ENCODE measurements at places on chromosomes 16 and 17.

DNA sequence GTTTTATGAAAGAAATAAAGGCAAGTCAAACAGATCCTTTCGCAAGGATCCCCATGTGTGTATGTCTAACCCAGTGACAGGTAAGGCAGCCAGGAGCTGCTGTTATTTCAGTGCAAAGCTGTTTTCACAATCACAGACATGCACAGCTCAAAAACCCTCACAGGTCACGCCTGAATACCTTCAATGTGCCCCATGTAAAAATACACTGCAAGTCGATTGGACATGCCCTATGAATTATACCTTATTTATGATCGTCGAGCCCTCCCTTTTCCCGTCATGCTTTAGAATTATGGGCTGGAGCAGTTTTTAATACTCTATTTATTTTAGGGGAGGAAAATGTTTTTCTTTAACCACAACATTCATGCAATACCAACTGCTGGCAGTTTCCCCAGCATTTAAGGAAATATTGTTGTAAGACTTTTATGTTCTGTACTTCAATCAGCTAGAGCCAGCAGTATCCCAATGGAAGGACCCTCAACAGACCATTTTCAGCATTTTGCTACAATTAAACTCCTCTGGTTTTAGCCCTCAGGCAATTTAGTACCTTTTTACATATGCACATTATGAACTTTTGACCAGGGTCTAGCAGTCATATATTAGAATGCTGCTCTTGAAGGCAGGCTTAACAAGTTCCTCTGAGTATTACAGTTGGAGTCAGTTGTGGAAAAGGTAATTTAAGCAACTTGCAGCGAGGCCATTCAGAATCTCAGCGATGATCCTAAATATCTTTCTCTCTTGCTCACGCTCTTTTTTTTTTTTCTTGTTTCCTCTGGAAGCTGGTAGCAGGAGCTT is 362.2 kb downstream of the WWOX start:
- no peak for DNase-seq

DNA sequence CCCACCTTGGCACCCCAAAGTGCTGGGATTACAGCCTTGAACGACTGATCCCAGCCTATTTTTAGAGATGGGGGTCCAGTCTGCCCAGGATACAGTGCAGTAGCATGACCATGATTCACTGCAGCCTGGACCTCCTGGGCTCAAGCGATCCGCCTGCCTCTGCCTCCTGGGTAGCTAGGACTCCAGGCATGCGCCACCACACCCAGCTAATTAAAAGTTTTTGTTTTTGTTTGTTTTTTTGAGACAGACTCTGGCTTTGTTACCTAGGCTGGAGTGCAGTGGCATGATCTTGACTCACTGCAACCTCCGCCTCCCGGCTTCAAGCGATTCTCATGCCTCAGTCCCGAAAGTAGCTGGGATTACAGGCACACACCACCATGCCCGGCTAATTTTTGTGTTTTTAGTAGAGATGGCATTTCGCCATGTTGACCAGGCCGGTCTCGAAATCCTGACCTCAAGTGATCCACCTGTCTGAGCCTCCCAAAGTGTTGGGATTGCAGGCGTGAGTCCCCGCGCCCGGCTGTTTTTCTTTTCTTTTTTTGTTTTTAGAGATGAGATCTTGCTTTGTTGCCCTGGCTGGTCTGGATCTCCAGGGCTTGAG is 2.3 kb upstream of the PAFAH1B1 start:
- no peak for DNase-seq

DNA sequence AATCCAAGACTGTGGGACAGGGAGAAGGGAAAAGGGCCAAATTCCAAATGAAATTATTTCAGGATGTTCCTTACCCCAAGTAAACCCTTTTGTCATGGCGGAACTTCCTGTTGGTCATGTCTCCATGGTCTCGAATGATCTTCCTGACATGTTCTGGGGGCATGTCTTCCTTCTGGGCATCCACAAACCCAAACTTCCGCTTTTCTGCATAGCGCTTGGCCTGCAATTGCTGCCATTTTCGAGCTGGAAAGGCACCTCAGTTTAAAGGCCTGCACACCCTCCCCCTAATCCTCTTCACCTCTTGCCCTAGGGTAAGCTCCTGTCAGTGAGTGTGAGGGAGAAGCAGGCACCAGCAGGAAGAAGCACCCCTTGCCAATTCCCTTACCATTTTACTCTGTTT is 1.2 kb downstream of the PRPF8 start:
- no peak for DNase-seq

GRCh38 chr16:30894540-30895368 is 877 bp upstream of the BCL7C start:
- no peak for DNase-seq

GRCh38 chr16:65876624-65877023 is 489.9 kb upstream of the CDH5 start:
- DNase-seq = no peak

GRCh38 chr17:48374650-48375230 is 55.3 kb downstream of the SKAP1 start:
- DNase-seq = peak; percentile 1

GRCh38 chr17:3539881-3540540 is 17.6 kb downstream of the TRPV3 start:
- DNase-seq = no peak

GRCh38 chr16:3655396-3656159 is 1.1 kb downstream of the DNASE1 start:
- DNase-seq = no peak

DNA sequence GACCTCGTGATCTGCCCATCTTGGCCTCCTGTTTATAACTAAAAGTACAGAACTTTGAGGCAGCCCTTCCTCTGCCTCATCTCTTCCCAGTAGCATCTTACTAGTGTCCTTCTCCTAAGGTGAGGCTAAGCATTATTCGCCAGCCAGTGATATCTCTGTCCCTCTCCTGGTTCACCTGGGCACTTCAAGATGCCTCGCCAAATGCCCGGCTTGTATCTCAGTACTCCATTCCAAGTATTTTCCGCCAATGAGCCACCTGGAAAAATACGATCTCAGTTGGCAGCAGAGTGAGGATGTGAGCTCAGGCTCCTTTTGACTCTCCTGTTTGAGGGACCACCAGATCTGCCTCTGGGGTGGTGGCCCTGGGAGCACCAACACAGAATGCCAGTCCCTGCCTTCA is 25.9 kb upstream of the WSCD1 start:
- no peak for DNase-seq

DNA sequence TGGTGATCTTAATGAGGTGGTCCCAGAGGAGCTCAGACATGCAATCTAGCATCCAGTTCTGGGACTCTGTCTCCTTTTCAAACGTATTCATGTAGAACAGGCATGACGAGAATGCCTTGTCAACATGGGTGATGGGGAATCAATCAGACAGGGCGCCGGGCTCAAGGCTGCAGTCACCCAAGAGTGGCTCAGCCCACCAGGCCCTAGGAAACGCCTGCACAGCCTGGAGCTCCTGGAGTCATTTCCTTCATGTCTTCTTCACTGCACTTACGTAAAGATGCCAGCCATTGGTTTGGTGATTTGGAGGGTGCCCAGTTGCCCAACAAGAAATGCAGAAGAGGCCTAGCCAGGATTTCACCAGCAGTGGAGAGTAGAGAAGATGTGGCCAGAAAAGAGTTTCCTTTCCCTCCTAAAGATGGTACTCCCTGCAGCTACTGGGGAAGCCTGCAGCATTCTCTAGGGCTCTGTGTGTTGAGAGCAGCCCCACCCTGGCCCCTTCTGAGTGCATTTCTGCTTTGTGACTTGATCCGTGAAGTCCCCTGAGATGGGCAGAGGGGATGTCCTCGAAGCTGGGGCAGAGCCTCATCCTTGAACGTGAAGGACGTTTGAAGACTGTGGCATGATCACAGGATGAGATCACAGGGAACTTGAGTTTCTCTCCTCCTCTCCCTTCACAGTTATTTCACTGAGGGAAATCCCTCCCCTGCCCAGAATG is 24.0 kb upstream of the STH start:
- no peak for DNase-seq

DNA sequence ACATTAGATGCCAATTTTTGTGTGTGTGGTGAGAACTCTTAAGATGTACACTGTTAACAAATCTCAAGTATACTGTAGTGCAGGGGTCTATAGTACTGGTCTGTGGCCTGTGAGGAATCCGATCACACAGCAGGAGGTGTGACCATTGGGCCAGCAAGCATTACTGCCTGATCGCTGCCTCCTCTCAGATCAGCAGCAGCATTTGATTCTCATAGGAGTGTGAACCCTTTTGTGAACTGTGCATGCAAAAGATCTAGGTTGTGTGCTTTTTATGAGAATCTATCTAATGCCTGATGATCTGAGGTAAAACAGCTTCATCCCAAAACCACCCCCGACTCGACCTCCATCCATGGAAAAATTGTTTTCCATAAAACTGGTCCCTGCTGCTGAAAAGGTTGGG is 12.6 kb downstream of the ZNF267 start:
- no peak for DNase-seq

GRCh38 chr17:67639979-67640378 is 77.8 kb upstream of the NOL11 start:
- no peak for DNase-seq

DNA sequence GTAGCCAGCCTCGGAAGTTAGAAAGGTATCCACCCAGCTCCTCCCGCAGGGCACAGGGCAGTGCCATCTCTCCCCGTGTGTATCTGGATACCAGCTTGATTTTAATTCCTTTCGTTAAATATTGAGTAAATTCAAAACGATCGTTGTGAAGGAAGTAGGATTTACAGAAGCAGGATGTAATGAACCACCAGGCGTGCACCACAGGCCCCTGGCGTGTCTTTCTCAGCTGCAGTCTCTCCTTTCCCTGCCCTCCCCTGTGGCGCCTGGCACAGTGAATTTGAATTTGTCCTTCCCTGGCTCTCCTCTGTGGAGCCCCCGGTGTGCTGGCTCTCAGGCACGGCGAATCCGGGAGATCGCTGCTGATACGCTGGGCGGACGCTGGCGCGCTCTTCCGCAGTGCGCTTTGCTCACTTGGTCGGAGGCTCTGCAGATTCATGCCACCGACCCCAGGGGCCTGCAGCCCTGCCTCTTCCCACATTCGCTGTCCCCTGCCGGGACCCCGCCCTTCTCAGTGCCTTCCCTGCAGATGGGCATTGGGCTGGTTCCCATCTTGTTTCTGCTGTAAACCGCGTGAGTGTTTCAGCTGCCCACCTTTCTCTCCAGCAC is 164.6 kb downstream of the RPTOR start:
- DNase-seq = no peak

GRCh38 chr17:81090361-81091136 is 55.6 kb downstream of the BAIAP2 start:
- DNase-seq = no peak

DNA sequence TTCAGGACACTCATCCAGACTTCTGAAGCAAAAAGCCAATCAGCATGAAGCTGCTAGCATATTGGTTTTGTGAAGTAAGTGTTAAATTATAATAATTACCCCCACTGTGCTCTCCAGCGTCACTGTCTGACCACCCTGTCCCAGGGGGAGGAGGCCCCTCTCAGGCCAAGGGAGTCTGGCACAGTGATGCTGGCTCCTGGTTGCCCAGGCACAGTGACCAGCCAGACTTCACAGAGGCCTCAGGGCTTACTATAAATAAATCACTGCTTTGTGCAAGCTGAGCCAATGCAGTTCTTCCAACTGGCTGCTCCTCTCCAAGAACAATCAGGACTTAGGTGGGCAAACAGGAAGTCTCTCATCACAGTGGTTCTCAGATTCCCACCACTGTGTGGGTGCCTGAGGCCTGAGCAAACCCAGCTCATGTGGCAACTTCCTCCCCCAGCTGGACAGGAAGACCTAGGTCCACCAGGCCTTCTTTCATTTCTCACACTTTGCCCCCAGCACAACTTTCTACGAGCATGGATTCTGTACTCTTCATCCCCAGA is 1.7 kb upstream of the DBNDD1 start:
- DNase-seq = no peak

GRCh38 chr16:51061328-51061727 is 89.7 kb downstream of the SALL1 start:
- no peak for DNase-seq

GRCh38 chr16:30609002-30609925 is 925 bp downstream of the ZNF689 start:
- DNase-seq = no peak

DNA sequence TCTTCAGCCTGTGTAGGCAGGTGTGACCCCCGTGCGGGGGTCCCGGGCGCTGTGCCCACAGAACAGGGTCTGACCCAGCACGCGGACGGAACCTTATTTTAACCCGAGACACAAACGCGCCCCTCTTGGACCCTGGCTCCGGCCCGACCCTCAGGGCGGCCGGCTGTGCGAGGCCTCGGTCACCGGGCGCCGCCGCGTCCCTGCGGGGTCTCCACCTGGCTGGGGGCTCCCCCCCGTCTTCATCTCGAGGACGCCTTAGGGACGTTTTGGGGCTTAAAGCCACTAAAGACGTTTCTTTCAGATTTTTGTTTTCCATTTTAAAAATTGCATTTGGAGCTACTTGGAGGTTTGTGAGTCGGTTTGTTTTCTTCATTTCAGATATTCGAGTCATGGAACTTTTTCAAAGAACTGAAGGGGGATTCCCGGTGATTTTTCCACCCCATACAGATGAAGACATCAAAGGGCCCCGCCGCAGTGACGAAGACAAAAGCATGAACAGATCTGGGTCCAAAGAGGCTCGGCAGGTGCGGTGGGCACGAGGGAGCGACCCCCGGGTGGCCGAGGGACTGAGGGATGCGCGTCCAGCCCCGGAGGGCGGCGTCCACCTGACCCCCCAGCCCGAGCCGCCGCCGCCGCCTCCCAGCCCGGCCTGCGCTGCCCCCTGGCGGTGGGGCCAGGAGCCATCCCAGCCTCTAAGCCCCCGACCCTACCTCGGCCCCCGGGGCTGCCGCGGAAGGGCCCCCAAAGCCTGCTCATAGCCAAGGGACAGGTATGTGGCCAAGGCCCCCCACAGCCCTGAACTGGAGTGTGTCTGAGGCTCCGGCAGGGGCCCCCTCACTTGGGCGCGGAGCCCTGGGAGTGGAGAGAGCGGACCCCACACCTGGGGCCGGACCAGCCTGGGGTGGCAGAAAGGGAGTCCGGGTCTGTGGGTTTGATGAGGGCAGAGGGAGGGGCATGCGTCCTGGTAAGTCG is 3.8 kb upstream of the CD7 start:
- DNase-seq = no peak

Measured in GM12864 (cell line).